A549 treated with Mapracorat at 1 μM for 4 hours (cell line): ENCODE measurements at places on chromosomes 1 and 21. TPM values are rescaled to one million over a fixed set of nuclear protein-coding genes. Genes with fewer than 3 reads are reported as not detected.

CHRM3 gene
- 0.03 to 0.16 TPM (median 0.06 TPM) in 3 of 5 replicates, not detected in the others for total RNA-seq

FAM72D gene
- 4.9 to 6.9 TPM (median 5.6 TPM) in 5 replicates for total RNA-seq

CCDC181 gene
- 0.08 to 0.25 TPM (median 0.14 TPM) in 3 of 5 replicates, not detected in the others for total RNA-seq

CFHR2 gene
- not detected in 5 replicates for total RNA-seq

SLC22A15 gene
- total RNA-seq = 0.52 to 1.0 TPM (median 0.81 TPM) in 5 replicates

GBP6 gene
- not detected in 5 replicates for total RNA-seq

LRRC8B gene
- 3.1 to 4.6 TPM (median 4.0 TPM) in 5 replicates for total RNA-seq

PIGC gene
- total RNA-seq = 35.6 to 39.5 TPM (median 36.7 TPM) in 5 replicates

CFHR1 gene
- 0.15 to 0.23 TPM in 2 of 5 replicates, not detected in the others for total RNA-seq

DNMT3L gene
- total RNA-seq = not detected in 5 replicates

KCNE2 gene
- total RNA-seq = not detected in 5 replicates

KDM5B gene
- total RNA-seq = 12.7 to 17.2 TPM (median 15.9 TPM) in 5 replicates

PLPPR4 gene
- not detected in 5 replicates for total RNA-seq

ABCA4 gene
- 0.10 to 0.26 TPM (median 0.12 TPM) in 4 of 5 replicates, not detected in the other for total RNA-seq

OR2T11 gene
- not detected in 5 replicates for total RNA-seq

TTC39A gene
- total RNA-seq = 1.5 to 2.7 TPM (median 2.2 TPM) in 5 replicates

CHI3L2 gene
- total RNA-seq = 0.14 to 0.72 TPM (median 0.33 TPM) in 5 replicates

UTS2 gene
- not detected in 5 replicates for total RNA-seq

TGFB2 gene
- total RNA-seq = 10.2 to 14.8 TPM (median 12.8 TPM) in 5 replicates

DEGS1 gene
- 124 to 142 TPM (median 137 TPM) in 5 replicates for total RNA-seq

PRKAA2 gene
- 1.9 to 2.3 TPM (median 2.1 TPM) in 5 replicates for total RNA-seq

TBX15 gene
- 0.03 to 0.08 TPM (median 0.07 TPM) in 4 of 5 replicates, not detected in the other for total RNA-seq

MYOC gene
- total RNA-seq = not detected in 5 replicates

NEGR1 gene
- not detected in 5 replicates for total RNA-seq

SH2D5 gene
- total RNA-seq = 11.9 to 19.3 TPM (median 16.4 TPM) in 5 replicates

SPOCD1 gene
- 3.3 to 4.5 TPM (median 3.8 TPM) in 5 replicates for total RNA-seq

SERINC2 gene
- total RNA-seq = 18.4 to 34.0 TPM (median 27.5 TPM) in 5 replicates

IL19 gene
- total RNA-seq = 0.13 TPM in 1 of 5 replicates, not detected in the others

TESK2 gene
- total RNA-seq = 0.11 to 0.24 TPM (median 0.17 TPM) in 5 replicates

VSIG8 gene
- total RNA-seq = 0.17 TPM in 1 of 5 replicates, not detected in the others

SASS6 gene
- total RNA-seq = 3.4 to 4.0 TPM (median 3.7 TPM) in 5 replicates

KLF17 gene
- 0.41 to 0.61 TPM (median 0.48 TPM) in 5 replicates for total RNA-seq

FMOD gene
- total RNA-seq = not detected in 5 replicates

HSD3B2 gene
- not detected in 5 replicates for total RNA-seq
